Eye (tissue), 1 donor: ENCODE measurements at places on chromosomes 6 and 20.
A peak's percentile ranks its signal among the peaks of the same experiment; 100 is the strongest.

GRCh38 chr6:17724341-17724740 is 17.6 kb upstream of the NUP153 start:
- DNase-seq: no peak

- no peak for DNase-seq
Observed at GRCh38 chr20:49275216-49275615, 2.6 kb downstream of the ZNFX1 start.

DNA sequence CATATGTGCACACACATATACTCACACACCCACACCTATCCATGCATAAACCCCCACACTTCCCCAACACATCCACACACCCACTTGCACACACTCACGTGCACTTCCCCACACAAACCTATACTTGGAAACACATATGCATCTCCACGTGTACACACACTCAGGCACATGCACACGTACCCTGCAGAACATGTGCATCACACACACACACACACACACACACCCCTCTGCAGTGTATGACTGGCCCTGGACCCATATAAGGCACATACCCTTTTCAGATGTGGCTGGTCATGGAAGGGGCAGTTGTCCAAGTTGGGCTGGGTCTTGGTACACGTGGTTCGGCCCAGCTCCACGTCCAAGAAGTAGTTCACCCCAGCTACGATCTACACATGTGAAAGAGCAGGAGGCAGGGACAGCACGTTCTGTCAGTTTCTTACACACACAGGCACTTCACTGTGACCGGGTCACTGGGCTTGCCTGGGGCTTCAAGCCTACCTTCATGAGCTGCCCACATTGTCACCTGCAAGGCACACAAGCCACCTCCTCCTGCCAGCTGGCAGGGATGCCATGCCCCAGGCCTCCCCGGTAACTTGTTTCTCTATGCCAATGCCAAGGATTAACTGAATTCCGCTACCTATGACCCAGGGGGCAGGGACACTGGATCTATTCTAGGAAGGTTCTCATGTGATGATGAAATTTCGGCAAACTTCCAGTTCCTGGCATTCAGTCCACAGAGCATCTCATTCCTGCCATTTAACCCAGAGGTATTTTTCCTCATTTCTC is 2.6 kb downstream of the CST3 start:
- no peak for DNase-seq

DNA sequence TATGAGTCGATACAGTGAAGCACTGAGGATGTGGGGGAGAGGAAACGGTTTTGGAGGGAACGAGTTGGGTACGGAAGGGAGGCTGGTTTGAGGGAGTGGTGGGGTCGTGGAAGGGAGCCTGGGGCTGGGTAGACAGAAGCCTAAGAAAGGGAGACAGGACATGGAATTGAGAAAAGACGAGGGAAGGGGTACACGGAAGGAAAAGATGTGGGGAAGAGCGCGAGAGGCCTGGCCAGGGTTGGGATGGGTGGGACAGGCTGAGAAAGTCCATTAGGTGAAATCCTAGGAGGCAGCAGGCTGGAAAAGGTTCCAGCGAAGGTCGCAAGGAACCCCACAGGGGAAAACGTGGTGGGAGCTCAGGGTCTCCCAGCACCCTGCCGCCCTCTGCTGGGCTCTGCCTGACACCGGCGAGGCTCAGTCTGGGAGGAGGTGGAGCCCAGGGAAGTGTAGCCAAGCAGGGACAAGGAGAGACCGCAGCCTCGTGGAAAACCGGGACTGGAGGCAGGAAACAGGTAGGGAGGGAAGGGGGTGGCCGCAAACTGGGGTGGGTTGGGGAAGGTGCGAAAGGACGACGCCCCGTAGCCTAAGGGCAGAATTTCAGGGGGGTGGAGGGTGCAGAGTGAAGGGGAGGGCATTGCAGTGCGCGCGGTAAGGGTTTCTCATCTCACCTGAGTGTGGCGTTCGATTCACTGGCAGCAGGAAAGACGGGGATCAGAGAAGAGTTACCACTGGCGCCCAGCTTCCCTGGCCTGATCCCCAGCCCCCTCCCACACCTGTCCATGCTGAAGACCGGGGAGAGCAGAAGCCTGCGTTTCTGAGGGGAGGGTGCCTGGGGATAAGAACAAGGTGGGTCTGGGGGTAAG is 4.3 kb downstream of the GABBR1 start:
- DNase-seq: peak; percentile 91

DNA sequence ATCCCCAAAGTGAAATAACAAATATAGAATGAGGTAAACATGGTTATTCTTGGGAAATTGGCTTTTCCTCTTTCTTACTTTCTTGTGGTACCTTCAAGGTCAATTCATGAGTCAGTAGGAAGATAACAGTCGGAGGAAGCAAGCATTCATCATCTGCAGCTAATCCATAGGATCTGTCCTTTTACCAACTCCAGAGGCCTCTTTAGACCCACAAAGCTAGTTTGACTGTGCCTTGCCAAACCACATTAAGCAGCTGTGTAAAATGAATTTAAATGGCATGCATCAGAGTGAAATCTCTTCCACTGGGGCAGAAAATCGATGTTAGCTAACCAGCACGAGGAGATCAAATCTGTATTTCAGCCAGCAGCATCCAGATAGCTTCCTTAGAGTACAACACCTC is 171.3 kb downstream of the TMEM242 start:
- peak; percentile 85 for DNase-seq

DNA sequence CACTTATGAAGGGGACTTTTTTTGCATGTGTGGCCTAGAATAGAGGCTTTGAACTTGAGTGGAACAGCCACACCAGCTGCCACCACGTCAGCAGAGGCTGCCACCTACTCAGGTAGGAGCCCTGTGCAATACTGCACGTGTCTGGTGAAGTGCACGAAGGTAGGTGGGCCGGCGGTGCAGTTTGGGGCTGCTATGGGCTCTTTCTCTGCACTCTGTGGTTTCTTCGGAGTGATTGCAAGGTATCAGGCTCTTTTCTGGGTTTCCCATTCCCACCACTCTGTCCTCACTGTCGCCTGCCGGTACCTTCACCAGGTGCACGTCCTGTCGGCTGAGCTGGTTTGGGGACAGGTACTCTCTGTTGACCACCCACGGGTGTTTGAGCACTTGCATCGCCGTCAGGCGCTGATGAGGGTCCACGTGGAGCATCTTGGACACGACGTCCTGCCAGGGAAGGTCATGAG is 30.8 kb upstream of the MPC1 start:
- no peak for DNase-seq

DNA sequence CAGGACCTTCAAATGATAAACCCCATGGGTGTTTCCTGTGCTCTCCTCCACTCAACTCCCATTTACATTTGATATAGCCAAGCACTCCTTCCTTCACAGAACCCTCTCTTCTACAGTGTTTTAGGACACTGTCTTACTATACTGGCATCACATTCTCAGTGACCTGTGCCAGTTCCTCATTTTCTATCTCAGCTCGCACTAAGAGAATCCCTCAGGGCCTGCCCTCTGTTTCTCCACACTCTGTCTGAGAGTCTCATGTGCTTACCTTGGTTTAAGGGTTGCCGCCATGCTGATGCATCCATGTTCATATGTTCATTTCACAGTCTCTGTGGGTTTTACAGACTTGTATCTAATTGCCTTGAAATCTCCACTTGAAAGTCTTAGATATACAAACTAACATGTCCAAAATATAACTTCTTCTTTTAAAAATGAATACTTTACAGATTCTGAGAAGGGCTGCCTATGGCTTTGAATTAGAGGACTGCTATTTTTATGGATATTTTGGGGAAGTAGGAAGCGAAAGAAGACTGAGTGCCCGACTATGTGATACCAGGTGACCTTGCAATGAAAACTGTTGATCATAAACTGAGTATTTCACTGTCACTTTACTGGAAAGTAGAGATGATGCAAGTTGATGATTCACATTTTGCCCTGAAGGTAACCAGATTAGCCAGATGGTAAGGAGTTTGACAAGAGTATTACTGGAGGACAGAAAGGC is 153.1 kb upstream of the SIM1 start:
- no peak for DNase-seq

GRCh38 chr6:42724825-42725224 is 2.4 kb upstream of the PRPH2 start:
- DNase-seq: no peak

DNA sequence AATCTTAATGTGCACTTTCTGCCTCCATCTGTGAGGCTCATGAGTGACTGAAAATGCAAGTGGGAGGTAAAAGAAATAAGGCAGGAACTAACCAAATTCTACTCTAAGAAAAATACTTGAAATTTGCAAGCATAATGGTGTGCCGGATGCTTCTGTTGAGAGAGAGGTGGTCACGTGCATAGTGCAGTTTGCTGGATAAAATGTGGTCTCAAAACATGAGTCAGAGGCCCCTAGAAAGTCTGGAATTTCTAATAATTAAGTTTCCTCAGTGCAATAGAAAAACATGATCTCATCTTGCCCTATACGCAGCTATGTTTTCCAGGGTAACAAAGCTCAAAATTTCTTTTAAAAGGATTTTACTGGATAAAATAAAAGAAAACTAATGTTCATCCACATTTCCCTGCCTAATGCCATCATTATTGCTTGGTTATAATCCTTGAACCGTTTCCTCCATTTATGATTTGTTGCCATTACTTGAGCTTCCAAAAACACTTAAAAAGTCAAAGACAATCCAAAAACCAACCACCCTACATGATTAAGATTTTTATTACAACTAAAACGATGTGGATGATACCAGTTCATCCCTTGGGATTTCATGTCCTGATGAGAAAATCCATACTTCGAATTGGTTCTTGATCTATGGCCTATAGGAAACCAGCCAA is 351.7 kb upstream of the ARID1B start:
- peak; percentile 11 for DNase-seq

DNA sequence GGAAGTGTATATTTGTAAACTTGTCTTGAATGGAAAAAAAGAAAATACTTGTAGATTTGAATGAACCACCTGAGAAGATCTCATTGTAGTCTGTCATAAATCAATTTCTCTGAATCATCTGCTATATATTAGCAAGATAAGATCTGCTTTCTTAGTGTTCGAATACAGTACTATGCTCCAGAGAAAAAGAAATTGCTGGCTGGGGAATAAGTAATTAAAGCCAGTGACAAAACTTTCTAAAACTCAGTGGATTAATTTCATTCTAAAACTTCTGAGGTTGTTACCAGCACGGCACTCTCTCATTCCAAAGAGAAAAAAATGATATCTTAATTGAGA is 22.4 kb upstream of the MROH8 start:
- DNase-seq: no peak

- no peak for DNase-seq
Observed at GRCh38 chr6:129276986-129277385, 394.0 kb downstream of the LAMA2 start.

DNA sequence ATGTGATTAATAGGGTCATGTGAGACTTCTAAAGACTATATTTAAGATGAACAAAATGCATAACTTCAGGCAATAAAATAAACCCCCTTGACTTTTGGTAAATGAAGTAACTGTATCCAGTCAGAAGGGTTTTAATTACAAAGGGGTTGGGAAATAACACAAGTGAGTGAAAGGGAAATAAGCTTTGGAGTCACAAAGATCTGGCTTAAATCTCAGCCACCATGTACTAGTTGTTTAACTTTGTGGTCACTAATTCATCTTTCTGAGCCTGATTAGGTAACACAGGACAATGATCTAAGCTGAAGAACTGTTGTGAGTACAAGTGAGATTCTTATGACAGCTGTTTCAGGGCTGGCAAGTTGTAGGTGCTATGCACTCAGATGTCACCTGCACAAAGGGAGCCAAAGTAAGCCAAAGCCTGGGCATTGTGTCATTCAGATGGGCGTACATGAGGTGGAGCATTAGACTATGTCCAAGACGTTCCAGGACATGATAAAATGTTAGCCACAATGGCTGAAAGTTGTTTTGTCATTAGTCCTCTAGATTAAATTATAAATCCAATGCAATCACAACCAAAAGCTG is 13.8 kb downstream of the TOMM34 start:
- DNase-seq: no peak

DNA sequence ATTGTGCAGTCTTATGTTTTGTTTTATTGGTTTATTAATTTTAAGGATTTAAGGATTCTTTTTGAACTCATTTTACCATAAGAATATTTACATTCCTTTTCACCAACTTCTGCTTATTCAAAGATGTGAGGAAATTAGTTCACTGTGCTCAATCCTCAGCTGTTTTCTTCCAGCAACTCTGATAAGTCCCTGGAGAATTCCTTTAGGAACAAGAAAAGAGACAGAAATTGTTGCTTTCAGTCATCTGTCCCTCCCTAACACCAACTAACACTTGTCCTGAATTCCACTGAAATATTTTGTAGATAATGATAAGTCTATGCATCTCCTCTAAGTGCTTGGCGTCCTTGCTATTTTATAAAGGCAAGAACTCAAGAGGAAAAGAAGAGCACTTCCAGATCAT is 334.8 kb upstream of the MARCKS start:
- DNase-seq: no peak

GRCh38 chr20:8635048-8635572 is 433.8 kb upstream of the PLCB4 start:
- DNase-seq: no peak

DNA sequence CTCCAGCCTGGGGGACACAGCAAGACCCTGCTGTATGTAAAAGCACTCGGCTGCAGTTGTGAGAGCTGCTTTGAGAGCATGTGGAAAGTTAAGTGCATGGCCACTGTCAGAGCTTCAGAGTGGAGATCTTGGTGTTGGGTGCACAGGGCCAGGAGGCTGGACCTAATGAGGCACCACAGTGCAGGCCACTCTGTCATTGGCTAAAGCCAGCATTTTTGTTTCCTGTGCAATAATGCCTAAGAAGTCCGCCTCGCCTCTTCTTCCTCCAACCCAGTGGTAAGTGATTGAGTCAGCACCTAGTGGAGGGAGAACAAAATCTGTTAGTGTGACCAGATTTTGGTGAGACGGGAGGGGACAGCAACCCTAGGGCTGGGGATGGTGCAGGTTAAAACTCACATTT is 60.6 kb downstream of the SSR1 start:
- no peak for DNase-seq

- DNase-seq: no peak
Observed at GRCh38 chr20:3270051-3270450, 31.1 kb upstream of the SLC4A11 start.

- DNase-seq: no peak
Observed at GRCh38 chr6:39276379-39276995, 37.7 kb downstream of the KCNK17 start.

DNA sequence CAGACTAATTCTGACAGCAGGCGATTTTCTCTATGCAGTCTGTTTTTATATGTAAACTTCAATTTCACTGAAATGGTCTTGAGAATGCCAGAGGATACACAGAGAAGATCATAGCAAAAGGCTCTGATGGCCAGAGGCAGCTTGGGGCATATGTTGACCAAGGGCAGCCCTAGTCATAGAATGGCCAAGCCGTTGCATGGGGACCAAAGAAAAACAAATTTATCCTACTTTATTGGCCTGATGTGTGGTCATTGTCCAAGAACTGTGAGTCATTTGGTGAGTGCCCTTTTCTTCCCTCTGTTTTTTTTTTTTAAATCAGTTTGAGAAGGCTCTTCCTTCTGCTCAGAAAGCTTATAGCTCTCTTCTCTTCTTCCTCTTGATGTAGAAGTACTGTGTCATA is 5.8 kb downstream of the HDGFL1 start:
- no peak for DNase-seq

- DNase-seq: peak; percentile 64
Observed at GRCh38 chr6:1657116-1657770, 47.5 kb downstream of the FOXC1 start.

GRCh38 chr6:57432919-57433684 is 115.7 kb downstream of the PRIM2 start:
- DNase-seq: no peak

GRCh38 chr6:18405477-18406293 is 18.5 kb downstream of the RNF144B start:
- no peak for DNase-seq
